ENCODE measurements at places on chromosomes 16 and 17.

- no peak for DNase-seq
Observed at GRCh38 chr17:55383771-55384642, 37.6 kb downstream of the MMD start.

DNA sequence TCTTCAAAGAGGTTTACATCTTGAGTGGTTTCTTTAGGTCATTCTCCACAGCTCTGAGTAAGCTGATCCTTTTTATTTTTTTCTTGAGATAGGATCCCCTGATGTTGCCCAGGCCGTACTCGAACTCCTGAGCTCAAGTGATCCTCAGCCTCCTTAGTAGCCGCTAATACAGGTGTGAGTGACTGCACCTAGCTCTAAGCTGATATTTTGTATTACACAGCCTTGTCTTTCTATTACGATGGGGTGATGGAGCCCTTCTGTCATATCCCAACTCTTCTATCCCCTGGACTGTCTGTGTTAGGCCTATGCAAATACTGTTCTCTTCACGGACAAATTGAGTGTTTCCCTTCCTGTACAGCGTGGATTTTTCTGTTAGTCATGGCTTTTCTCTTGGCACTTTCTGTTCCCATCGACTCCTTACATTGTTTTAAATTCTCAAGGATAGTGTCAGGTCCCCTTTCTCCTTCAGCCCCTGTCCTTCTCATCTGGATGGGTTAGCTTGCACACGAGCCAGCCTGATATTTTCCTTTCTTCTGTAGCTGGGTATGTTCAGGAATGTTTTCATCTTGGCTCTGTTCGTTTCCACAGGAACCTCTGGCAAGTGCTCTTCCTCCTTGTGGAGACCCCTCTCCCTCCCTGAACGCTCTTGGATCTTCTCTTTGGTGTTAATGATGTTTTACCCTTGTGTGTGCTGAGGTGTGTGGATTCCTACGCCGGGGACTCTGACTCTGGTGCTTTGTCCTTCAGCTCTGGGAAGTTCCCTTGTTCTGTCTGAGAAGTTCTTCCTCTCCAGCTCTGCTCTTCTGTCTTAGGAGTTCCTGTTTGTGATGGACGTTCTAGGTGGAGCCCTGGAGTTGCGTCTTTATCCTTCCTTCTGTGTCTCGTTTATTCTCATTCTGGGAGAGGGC is 2.3 kb downstream of the BANP start:
- DNase-seq, result no peak

- DNase-seq, result no peak
Observed at GRCh38 chr17:74521701-74522201, 9.5 kb downstream of the CD300LB start.

- DNase-seq, result no peak
Observed at GRCh38 chr16:6032438-6032837, 934.8 kb upstream of the EEF2KMT start.

DNA sequence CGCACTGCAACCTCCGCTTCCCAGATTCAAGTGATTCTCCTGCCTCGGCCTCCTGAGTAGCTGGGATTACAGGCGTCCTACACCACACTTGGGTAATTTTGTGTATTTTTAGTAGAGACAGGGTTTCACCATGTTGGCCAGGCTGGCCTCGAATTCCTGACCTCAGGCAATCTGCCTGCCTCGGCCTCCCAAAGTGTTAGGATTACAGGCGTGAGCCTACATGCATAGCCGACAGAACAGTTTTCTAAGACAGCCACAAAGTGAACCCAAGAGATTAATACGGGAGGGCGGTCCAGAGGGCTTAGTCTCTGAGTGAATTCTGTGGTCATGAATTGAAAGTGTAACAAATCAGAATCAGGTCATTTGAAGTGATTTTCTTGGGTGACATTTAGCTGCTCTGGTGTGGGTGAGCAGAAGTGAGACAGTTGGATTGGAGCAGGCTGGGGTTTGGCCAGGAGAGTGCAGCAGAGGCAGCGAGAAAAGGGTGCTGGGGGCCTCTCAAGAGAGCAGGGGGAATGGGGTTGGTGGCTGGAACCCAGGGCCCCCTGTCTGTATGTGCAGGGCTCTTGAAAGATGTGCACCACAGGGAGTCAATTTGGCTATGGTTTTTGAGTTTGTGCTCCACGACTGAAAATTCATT is 231.4 kb upstream of the WSCD1 start:
- DNase-seq, result no peak

DNA sequence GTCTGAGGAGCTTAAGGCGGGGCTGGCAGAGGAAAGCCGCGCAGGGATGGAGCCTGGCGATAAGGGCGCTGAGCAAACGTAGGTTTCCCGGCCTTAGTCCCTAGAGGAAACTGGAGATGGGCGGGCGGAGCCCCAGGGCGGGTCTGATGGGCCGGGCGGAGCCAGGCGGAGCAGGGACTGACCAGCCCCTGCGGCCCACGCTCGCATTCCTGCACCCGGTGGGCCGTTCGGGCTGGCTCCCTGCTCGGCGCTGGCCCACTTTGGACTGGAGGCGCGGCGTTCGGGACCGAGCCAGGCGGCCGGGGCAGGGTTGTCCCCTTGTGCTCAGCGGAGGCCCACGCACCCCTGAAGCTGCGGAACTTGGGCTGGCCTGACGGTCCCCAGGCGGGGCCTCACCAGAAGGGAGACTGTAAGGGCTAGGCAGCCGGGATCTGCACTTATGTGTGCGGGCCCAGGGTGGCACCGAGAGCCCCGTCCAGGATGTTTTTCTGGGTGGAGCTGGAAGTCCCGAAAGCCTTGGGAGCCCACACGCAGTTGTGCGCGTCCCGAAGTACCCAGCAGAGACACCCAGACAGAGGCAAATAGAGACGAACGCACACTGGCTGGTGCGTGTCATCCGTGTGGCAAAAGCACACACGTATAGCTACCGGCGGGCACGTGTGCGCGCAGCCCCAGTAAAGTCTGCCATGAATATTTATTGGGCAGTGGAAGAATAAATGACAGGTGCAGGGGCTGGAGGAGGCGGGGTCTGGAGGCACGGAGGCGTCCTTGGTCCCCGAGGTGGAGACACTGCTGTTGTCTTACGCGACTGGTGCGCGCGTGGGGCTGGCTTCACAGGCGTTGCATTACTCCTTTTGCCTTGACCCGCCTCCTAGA is 1.4 kb downstream of the PYDC1 start:
- DNase-seq, result peak; percentile 33

GRCh38 chr17:20315311-20315710 is 152.0 kb downstream of the LGALS9B start:
- no peak for DNase-seq

GRCh38 chr17:8120520-8121406 is 2.4 kb upstream of the ALOXE3 start:
- peak; percentile 69 for DNase-seq

DNA sequence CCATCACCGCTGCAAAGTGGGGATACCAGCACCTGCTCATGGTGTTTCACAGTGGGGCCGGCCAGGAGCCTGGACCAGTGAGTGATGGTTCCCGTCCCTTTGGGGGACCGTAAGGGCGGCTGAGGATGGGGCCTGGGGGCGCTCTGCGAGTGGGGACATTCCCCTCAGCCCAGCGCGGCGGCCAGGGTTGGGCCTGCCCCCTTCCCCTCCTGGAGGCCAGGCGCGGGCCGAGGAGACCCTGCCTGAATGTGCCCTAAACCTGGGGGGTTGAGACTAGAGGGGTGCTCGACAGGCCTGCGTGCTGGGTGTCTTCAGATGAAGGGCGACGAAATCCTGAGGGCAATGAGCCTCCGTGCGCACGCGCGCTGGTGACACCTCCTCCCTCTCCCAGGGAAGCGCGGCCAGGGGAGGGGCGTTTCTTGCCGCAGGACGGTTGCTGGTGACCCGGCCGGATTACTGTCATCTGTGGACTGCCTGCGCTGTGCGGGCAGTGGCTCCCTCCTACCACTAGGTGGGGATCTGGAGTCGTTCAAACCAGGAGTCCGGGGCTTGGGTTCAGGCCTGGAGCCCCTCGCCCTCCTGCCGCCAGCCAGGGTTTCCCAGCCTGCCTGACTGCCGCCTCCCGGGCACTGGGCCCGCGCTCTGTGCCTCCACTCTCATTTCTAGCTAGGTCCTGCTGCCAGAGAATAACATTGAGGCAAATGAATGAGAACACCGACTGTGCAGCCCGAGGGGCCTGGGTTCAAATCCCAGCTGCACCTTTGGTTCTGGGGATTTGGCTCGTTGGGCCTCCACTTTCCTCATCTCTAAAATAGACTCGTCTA is 17.1 kb downstream of the TBX2 start:
- DNase-seq, result peak; percentile 84

DNA sequence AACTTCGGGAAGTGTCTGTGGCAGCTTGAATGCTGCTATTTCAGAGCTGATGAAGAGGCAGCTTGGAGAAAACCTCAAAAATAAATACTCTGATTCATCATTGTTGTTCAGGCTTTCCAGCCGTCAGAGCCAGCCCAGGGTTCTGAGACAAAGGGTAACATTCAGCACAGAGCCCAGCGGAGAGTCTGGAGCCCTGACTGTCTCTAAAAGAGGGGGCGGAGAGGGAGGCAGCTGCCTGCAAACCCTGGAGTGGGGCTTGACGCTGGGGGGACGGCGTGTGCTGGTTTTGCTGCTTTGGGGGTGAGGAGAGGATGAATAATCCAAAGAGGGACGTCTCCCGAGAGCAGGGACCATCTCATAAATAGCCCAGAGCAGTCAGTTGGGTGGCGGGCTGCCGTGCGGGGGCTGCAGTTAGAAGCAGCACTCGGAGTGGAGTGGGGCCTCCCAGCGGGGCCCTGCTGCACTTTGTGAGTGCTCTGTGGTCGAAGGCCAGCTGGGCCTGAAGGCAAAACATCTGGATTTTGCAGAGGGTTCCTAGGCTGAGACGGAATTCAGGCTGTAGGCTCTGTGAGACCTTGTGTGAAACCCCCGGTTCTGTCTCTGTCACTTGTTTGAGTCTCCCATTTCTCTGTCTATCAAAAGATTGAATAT is 237.8 kb downstream of the PRKCA start:
- DNase-seq, result peak; percentile 82

GRCh38 chr16:88749358-88749757 is 35.7 kb downstream of the PIEZO1 start:
- DNase-seq, result no peak

DNA sequence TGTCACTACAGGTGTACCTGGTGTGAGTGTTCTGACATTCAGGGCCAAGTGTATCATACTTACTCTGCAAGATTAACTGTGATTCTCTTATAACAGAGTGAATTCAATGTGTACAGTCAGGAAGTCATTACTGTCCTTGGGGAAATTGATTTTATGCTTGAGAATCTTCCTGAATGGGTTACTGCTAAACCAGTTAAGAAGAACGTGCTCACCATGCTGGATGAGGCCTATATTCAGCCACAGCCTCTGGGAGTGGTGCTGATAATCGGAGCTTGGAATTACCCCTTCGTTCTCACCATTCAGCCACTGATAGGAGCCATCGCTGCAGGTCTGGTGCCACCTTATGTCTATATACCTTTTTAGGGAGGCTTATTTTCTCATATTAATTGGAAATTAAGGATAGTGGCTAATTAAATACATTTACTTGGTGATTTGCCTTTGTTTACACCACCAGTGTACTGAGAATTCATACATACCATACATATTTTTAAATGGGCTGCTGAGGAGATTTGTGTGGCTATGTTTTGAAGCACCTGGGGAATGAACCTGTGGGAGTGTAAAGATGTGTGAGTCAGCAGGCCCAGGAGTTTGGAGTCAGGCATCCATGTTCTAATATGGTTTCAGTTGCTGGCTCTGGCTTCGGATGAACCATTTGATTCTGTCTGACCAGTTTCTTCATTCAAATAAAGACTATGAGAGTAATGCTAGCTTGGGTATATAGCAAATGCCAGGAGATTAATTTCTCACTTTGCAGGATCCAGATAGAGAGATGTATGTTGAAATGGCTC is 3.1 kb downstream of the ALDH3A2 start:
- DNase-seq, result no peak

DNA sequence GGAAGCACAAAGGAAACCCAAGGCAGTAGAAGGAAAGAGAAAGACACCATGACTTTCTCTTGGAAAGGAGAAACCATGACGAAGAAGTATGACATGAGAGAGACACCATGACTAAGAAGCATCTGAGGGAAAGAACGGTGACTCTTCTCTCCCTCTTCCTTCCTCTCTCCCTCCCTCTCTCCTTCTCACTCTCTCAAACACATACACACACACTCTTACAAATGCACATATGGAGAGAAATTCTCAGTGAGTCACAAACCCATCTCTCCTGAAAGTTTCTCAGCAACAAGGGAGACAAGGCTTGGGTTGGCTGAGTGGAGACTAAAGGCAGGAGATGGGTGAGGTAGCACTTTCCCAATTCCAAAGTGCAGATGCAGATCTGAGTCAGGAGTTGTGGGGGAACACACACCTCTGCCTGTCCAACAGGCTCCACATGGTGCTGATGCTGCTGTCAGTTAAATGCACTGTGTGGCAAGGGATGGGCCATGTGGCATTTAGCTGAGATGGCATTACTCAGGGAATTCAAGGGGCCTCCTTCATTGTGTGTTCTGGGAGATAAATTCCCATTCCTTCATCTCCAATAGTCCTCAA is 336.7 kb upstream of the C16orf82 start:
- DNase-seq, result peak; percentile 2

DNA sequence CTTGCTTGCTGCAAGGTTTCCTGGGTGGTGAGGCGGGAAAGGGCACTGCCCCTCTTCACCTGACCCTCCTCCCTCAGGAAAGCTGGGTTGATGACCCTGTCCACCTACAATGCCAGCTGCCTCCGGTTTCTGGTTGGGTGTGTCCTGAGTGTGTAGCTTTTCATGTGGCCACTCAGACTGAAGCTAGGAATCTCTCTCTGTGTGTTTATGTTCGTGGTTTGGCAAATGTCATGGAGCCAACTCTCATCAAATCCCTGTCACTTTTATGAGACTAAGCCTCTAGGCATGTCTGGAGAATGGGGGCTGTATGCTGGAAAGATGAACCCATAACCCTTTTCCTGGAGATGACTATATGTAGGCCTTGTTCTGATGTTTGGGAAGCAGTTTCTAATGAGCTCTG is 17.1 kb downstream of the PLEKHG4 start:
- DNase-seq, result peak; percentile 80

GRCh38 chr17:76887802-76888201 is 19.6 kb downstream of the MGAT5B start:
- no peak for DNase-seq

GRCh38 chr17:83156408-83156807 is 77.0 kb downstream of the METRNL start:
- DNase-seq, result no peak

GRCh38 chr17:59607061-59607460 is 12.6 kb upstream of the CLTC start:
- no peak for DNase-seq

GRCh38 chr16:68770671-68771070 is 33.6 kb downstream of the CDH1 start:
- DNase-seq, result no peak

DNA sequence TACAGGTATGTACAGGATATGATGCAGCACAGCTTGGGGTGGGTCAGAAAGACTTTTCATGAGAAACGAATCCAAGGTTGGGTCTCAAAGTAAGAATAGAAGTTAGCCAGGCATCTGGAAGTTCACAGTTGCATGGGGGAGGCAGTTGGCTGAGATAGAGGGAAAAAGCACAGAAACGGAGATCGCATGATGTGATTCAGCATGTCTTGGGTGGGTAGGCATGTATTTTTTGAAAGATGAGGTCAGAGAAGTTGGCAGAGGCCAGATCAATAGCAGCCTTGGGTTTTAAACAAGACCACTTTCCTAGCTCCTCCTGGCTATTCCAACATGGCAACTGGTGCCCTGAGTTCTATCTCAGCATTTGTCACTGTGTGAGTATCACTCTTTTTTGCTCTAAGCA is 67.2 kb downstream of the PCTP start:
- no peak for DNase-seq

- DNase-seq, result peak; percentile 43
Observed at GRCh38 chr16:64925166-64925565, 196.7 kb downstream of the CDH11 start.

Measured in AG10803 (cell line).